ENCODE measurements at places on chromosomes 6 and 20. TPM values are rescaled to one million over a fixed set of nuclear protein-coding genes. Genes with fewer than 3 reads are reported as not detected.

Gene THBD
- total RNA-seq = 50.5 TPM

GRCh38 chr6:88368071-88368787 is 202.1 kb upstream of the CNR1 start:
- no peak for DNase-seq

- DNase-seq = no peak
Measured at GRCh38 chr6:31858707-31859106, 3.9 kb downstream of the NEU1 start.

GRCh38 chr6:122365775-122366403 is 33.6 kb upstream of the HSF2 start:
- no peak for DNase-seq

DNA sequence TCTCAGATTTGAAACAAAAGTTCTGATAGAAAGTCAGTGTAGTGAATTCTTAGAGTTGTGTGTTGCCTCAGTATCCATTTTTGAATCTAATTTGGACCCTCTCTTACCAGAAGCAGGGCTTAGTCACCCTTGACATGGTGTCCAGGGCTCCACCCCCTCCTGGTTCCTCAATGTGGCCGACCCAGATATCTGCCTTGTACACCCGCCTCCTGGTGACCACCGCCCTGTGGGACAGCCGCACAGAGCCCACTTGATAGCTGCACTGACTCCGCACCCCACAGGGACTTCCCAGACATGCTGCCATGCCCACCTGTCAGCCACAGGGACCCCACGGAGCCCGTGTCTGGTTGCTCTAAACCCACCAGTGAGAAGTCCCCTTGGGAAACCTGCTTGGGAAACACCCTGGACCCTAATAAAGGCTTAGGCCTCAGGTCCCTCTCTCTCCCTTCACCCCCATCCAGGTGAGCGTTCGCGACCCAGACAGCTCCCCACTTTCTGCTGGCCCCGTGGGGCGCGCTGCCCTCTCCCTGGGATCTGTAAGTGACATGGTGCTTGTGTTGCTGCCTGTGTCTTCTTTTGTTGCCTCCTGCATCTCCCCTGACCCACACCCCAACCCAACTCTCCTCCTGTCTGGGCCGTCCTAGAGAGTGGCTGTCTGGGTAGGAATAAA is 47.2 kb upstream of the SYNDIG1 start:
- no peak for DNase-seq

GRCh38 chr6:38164671-38165108 is 345.2 kb downstream of the ZFAND3 start:
- DNase-seq = no peak

DNA sequence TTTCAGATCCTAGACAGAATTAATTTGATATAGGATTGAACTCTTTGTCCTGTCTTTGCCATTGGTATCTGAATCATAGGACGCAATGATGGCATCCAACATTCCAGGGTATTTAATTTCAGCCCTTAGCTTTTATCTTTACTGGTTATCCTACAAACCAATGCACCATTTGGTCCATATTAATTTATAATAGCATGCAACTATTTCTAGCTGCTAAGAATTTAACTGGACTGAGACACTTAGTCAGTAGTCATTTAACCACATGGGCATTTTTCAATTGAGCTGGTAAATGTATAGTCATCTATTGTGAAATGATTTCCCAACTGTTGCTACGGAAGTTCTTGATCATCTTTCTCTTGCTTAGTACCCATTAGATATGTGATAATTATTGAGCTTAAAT is 141.1 kb downstream of the CD164 start:
- no peak for DNase-seq

Measured in left cardiac atrium (tissue), 4 donors.